ENCODE measurements at places on chromosomes 3 and 15. TPM values are rescaled to one million over a fixed set of nuclear protein-coding genes. Genes with fewer than 3 reads are reported as not detected.

- peaks cover 5% of the 10 kb centered on the region for H3K36me3 ChIP-seq
- no peaks in the 10 kb centered on the region for H3K27me3 ChIP-seq
- H3K4me3 ChIP-seq = no peak overlapping the region
- no peak for DNase-seq
- peak overlapping the region; percentile 11 for H3K27ac ChIP-seq
Measured at GRCh38 chr3:98906230-98906629, 4.7 kb upstream of the DCBLD2 start.

DNA sequence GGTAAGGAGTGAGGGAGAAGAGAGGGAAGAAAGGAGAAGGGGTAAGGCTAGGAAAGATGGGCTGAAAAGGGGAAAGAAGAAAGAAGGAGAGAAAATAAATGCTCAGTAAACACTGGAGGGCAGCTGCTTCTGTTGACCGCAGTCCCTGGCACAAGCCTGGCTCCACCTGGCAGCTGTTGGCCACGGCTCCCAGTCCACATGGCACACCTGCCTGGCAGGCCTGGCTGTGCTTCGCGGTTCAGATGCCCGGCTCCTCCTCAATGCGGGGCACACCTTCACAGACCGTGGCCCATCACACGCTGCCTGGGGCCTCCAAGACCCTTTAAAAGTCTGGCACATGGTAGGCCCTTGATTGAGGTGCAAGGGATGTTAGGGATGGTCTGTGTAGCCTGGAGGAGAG is 516.8 kb upstream of the PROK2 start:
- no peak overlapping the region for H3K27ac ChIP-seq
- peaks cover 6% of the 10 kb centered on the region for H3K27me3 ChIP-seq
- H3K4me3 ChIP-seq = no peak overlapping the region
- no peak for DNase-seq
- peaks cover 24% of the 10 kb centered on the region for H3K4me1 ChIP-seq
- no peaks in the 10 kb centered on the region for H3K36me3 ChIP-seq

GABRR3 gene
- total RNA-seq = not detected

CRYBG3 gene
- total RNA-seq = 13.0 TPM
